Globus pallidus (tissue), 1 donor: ENCODE measurements at places on chromosomes 2 and 18.

DNA sequence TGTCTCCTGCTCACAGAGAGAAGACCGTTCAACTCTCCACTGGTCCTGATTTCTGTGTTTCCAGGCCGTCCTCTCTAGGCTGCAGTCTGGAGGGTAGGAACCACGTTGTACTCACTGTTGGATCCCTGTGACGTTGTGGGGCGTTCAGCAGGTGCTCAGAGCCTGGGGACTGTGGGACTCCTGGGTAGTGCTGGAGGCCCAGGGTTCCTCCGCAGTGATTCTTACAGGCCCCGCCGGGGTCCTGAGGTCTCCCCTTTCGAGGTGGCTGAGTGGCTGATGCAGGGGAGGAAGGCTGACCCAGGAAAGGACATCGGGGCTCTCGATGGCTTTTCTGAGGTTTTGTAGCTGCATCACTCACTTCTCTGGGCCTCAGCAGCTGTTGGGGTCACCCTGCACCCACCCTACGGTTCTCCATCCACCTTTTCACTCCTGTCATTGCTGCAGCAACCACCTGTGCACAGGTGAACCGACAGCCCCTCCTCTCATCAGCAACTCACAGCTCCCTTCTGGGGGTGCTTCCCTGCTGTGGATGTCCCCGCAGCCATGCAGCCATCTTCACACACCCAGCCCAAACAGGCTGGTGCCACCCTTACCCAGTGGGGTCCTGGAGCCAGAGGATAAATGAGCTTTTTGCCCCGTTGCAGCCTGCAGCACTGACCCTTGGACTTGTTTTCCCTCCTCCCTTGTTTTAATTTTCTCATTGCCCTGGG is 169.6 kb upstream of the HDAC4 start:
- DNase-seq: no peak

GRCh38 chr2:168047091-168047690 is 200.2 kb downstream of the STK39 start:
- DNase-seq: no peak

DNA sequence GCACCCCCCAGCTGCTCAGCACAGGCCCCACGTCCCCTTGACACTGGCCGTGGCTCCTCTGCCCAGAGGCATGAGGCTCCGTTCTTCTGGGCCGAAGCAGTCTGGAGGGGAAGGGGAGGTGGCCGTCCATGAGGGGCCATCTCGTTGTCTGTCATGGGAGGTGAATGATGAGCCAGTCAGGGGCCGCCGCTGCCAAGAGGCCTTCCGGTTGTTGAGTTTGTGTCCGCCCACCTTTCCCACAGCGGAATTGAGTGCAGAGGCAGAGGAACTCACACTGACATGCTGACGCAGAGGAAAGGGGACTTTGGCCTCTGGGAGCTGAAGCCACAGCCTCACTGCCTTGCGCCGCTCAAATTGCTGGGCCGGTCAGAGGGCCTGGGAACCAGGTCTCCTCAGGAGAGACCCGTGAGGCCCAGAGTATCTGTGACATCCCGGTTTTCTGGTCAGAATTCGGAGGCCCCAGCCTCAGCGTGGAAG is 268.4 kb downstream of the ATAD2B start:
- no peak for DNase-seq

DNA sequence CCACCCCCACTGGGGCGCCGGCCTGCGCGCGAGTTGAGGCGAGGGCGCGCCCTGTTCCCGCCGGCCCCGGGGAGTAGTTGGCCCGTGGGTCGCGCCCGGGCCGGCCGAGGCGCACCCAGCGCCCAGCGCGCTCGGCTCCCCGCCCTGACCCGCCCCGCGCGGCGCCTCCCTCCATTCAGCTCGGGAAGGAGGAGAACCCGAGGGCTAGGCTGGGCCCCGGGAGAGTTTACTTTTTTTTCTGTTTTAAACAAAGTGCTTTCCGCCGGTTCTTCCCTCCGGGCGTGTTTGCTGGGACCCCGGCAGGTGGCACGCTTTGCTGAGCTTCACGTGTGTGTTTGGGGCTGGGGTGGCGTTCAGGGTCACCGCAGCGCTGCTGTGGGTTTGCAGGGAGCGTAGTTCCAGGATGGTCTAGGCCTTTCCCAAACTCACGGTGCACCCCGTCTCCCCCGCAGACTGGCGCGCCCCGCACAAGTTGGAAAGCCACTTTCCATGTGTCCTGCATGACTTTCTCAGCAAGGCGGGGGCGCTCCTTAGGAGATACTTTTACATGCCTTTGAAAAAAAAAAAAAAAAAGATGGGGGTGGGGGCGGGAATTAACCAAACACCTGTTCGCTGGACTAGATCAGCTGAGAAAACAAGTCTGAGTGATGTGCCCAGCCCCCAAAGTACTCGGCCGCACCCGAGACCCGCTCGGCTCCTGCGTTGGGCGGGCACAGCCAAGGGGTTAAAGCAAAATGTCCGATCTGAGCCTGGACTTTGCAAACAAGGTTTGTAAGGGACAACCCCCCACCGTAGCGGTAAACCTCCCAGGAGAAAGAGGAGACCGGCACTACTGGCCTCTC is 825 bp downstream of the ITGA6 start:
- DNase-seq: peak; percentile 26

- peak; percentile 22 for DNase-seq
Observed at GRCh38 chr18:78099979-78100588, 850.4 kb downstream of the GALR1 start.

DNA sequence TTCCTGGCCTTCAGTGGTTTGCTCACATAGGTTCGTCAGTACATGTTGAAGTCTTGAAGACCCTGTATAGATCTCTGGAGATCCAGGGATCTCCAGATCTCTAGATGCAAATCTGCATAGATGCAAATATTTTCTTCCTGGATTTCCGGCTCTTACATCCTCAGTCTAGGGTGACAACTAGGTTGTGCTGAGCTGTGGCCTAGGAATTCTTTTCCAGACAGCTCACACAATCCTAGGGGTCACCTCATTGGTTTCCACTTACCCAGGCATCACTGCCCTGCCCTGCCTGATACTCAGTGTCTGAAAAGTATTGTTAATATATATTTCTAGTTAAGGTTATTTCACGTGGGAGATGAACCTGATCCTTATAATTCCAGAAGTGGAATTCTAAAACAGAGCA is 105.1 kb upstream of the TTC27 start:
- DNase-seq: no peak

- DNase-seq: no peak
Observed at GRCh38 chr18:42773870-42774269, 341.6 kb downstream of the RIT2 start.

GRCh38 chr2:4174796-4175195 is 471.4 kb downstream of the DCDC2C start:
- no peak for DNase-seq

DNA sequence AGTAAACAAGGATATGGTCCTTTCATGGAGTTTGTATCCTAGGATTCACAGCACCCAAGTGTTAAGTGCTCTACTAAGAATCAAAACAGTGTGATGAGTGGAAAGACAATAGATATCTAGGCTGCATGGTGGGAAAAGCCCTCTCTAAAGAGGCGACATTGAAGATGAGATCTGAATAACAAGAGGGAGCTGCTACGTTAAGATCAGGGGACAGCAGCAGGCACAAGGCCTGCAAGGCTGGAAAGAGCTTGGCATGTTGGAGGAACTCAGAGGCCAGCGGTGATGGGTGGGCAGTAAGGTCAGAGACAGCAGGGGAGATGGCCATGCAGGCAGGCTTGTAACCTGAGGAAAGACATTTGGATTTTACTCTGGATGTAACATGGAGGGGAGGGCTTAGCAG is 177.5 kb downstream of the GFPT1 start:
- DNase-seq: no peak

DNA sequence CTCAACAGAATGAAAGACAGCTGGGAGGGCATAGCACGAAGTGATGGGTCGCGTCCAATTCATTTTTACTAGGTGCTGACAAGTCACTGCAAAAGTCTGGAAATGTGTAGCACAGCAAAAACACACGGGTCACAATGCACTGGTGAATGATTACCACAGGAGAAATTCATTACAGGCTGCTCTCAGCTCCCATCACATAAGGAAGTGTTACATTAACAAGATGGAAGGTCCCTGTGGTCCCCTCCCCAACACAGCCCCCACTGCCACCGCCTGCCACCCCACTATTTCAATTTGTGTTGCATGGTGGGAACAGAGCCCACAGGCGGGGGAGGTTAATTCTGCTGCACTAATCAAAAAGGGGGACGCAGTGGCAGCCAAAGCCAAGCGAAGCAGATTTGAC is 122.8 kb downstream of the NRP2 start:
- DNase-seq: no peak

DNA sequence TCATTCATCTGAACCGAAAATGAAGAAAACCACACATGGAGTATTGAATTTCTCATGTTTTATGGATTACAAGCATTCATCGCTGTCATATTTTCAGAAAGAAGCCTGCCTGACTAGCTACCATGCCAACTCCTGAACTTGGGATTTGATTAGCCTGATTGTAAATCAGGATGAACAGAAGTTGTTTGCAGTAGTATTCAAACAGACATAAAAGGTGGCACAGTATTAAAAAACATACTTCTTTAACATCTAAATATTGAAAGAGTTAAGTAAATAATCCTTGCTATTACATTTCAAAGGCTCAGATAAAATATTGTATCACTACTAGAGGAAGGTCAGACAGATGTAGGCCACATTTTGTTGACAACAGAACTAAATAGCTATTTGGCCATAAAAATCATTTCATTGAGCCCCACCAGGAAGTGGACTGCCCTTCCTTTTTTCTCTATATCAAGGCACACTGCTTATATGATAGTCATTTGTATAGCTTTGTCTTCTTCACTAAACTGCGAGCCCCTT is 21.6 kb downstream of the SLC38A11 start:
- no peak for DNase-seq

DNA sequence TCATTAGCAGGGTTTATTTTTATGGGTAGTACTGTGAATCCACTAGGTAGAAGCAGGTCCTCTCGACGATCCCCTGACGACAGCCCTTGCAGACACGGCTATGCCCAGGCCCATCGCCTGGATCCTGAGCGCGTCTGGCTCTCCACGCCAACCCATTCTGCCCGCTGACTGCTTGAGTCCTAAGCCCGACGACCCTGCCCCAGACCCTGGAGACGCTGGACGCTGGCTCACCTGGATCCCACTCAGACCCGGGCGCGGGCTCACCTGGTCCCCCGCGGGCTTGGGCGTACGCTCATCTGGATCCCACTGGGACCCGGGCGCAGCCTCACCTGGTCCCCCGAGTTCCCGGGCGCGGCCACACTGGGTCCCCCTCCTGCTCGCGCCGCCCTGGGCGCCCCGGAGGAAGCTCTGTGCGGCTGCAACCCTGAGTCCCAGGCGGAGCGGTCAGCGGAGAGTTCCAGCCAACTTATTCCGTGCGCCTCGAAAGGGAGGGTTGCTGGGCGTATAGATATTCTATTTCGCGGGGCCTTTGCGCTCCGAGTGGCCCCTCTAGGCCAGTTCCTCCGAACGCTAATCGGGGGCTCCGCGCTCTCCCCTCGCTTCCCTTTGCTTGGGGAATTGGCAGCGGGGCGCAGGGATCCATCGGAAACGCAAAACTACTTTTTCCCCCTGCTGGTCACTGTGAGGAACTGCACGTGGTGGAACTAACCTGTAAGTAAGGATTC is 22.4 kb upstream of the RMP24 start:
- peak; percentile 62 for DNase-seq

GRCh38 chr2:182973441-182974352 is 64.6 kb downstream of the NCKAP1 start:
- DNase-seq: no peak

DNA sequence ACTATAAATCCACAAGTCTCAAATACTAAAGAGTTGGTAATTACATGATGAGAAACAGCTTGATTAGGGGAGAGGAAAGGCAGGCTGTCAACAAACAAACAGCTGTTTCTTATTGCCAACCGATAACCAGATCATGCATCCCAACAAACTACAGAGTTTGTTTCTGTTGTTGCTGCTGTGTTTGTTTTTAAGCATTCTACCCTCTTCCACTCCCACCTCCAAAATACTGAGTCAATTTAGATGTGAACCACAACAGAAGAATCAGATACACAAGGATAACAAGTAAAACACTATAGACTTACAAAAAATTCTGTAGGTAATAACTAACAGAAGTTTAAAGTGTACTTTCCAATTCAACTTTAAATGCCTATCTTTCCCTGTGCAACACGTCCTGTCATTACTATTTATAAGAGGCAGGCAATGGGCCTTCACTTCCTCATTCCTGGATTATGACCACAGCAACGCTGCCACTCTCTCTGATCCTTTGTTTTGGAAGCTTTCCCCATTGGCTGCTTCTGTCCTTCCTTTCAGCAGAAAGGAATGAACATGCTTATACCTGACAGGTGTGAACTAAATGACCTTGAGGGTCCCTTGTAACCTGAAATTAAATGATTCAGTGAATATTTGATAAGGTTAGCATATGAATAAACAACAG is 152.0 kb downstream of the SRBD1 start:
- no peak for DNase-seq

- DNase-seq: no peak
Observed at GRCh38 chr18:23186781-23187180, 51.5 kb downstream of the CABLES1 start.

GRCh38 chr2:99936065-99936464 is 206.3 kb downstream of the AFF3 start:
- DNase-seq: no peak

- no peak for DNase-seq
Observed at GRCh38 chr2:120451334-120451733, 105.4 kb downstream of the INHBB start.

- DNase-seq: peak; percentile 21
Observed at GRCh38 chr2:176553685-176554100, 284.5 kb downstream of the MTX2 start.

GRCh38 chr2:32847734-32848133 is 99.0 kb upstream of the LTBP1 start:
- no peak for DNase-seq

- DNase-seq: no peak
Observed at GRCh38 chr18:48672671-48673340, 134.0 kb downstream of the CTIF start.

DNA sequence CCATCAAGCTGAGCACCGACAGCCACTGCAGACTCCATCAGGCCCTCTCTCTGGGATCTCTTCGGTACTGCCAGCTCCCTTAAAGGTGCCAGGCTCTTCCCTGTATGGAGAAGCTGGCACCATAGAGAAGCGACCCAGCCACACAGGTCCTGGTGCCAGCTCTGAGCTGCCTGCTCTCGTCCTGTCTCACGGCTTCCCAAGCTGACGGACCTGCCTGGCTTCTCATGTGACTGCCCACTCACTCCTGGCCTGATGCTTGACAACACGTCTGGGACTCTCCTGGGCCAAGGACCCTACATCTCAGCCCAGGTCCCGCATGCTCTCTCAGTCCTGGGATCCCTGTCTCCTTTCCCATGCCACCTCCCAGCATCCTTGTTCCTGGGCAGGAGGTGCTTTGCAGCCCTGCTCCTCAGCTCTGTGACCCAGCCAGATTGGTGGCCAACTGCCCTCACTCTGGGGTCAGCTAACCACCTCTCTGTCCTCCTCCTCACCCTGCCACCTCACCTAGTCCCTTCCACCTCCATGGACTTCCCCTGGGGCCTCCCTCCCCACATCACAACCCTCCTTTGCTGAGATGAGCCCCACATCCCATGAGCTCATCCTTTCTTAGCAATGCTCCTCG is 12.5 kb upstream of the ATOH8 start:
- peak; percentile 62 for DNase-seq
